NCI-H1105 (cell line): ENCODE measurements at places on chromosomes 1 and 21.

DNA sequence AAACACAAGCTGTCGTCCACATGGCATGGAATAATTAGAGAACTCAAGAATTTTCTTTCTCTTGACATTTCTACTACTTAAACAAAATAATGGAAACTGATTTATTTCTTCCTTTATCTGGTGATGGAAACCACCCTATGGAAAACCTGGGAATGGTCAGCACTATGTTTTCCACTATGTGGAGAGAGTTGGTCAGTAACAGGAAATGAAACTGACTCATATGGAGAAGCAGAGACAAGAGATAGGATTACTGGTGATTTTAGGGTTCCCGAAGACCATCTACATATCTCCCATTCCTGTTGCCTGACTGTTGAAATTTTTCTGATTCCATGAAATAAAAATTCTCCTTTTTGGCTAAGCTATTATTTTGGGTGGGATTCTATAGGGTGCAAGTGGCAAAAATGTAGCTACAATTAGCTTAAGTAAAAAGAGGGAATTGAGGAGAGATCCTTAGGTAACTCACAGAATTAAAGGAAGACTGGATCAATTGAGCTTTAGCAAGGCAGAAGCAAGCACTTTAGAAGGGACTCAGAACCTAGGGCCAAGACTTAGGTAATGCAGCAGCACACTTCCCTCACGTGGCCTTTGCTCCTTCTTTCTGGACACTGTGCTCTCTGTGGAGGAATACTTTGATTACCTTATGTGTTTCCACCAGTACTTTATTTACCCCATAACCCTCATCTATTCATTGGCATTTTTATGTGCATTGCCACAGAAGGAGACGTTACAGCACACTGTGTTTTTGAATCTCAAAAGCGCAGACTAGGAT lies 89.6 kb downstream of the LEPR start:
- DNase-seq, result no peak

GRCh38 chr1:15485636-15486035 lies 9.7 kb downstream of the CELA2B start:
- no peak for DNase-seq

- DNase-seq, result no peak
Observed at GRCh38 chr21:39232861-39233291, 49.6 kb upstream of the PSMG1 start.

- no peak for DNase-seq
Observed at GRCh38 chr21:15978215-15978738, 248.5 kb downstream of the USP25 start.
